Stimulated activated CD8-positive, alpha-beta memory T cell treated with anti-CD3 and anti-CD28 coated beads, Interleukin-7, amount 100 ng/mL, for 48 hours (primary cell): ENCODE measurements at places on chromosomes 3 and 15.

GRCh38 chr15:32030795-32031194, 480 bp downstream of the CHRNA7 start:
- DNase-seq = no peak

GRCh38 chr3:192953926-192954325, 36.3 kb upstream of the MB21D2 start:
- DNase-seq = no peak

GRCh38 chr15:67911727-67912126, 71.9 kb upstream of the RNU6-1 start:
- no peak for DNase-seq

DNA sequence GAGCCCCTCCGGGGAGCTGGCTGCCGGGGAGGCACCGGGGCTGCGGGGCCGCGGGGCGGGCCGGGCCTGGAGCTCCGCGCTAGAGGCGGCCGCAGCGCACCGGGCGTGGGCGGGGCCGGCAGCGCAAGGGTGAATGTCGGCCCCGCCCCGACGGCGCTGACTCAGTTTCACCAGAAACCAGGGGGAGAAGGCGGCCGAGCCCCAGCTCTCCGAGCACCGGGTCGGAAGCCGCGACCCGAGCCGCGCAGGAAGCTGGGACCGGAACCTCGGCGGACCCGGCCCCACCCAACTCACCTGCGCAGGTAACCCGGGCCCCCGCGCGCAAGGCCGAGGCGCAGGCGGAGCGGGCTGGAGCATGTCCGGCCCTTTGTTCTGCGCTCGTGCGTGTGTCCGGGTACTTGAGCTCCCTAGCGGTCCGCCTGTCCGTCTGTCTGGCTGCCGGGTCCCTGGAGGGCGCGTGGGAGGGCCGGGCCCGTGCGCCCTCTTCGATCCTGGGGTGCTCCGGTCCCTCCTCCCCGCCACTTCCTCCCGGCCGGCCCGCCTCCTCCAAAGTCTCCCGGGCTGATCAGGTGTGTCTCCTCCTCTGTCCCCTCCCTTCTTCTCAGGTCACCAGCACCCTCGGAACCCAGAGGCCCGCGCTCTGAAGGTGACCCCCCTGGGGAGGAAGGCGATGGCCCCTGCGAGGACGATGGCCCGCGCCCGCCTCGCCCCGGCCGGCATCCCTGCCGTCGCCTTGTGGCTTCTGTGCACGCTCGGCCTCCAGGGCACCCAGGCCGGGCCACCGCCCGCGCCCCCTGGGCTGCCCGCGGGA, at the start of gene SPINT1:
Gene SPINT1, plus strand, starts transcription at position 164 of the 811 bp plus-strand sequence. Its CDS starts 507 bp downstream, at position 671.
- peak; percentile 72 for DNase-seq

DNA sequence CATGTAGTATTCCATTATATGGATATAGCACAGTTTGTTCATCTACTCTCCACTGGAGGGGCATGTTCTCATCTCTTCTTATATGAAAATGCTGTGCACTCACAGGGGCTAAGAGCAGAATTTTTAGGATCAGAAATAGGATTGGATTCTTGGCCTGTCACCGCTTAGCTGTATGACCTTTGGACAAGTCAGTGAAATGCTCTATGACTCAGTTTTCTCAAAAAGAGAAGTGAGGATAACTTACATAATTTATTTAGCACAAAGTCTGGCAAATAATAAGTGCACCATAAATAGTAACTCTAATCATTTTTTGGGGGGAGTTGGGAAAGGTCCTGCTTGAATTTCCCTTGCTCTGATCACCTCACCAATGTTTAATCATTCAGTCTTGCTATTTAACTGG, 103.7 kb upstream of the LRIG1 start:
- DNase-seq = no peak

GRCh38 chr15:52798529-52799101, 8.5 kb upstream of the ONECUT1 start:
- no peak for DNase-seq
